ENCODE measurements at places on chromosomes 4 and X.

- DNase-seq = no peak
- H3K4me1 ChIP-seq = no peaks in the 10 kb centered on the region
- no peaks in the 10 kb centered on the region for H3K27me3 ChIP-seq
- H3K4me3 ChIP-seq = no peak overlapping the region
- H3K36me3 ChIP-seq = no peaks in the 10 kb centered on the region
Measured at GRCh38 chr4:84362896-84363655, 136.0 kb downstream of the NKX6-1 start.

DNA sequence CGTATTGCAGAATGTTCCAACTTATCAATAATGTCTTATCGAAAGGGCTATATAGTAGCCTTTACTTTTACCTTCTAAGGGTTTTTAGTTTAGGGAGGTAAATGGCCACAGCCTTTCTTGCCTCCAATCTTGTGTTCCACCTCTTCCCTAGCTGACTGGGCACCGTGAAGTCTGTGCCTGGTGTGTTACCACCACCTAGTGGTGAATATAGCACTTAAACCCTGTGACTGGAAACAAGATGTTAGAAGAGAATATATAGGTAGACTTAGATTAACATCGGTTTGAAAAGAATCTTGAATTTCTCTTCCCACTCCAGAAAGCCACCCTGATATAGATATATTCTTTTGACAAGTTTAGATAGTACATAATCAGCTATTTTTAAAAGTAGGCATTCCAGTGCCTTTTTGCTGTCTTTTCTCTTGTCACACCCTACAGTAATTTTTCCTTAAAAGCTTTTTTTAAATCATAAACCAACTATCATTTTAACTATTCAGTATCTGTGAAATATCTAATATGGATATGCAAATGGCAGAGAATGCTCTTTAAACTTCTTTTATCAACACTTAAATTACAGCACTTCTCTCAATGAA, 27.8 kb upstream of the ADH7 start:
- no peaks in the 10 kb centered on the region for H3K36me3 ChIP-seq
- no peaks in the 10 kb centered on the region for H3K4me1 ChIP-seq
- H3K27me3 ChIP-seq = no peaks in the 10 kb centered on the region
- H3K4me3 ChIP-seq = no peak overlapping the region
- H3K27ac ChIP-seq = no peak overlapping the region

- no peak for DNase-seq
- H3K27ac ChIP-seq = no peak overlapping the region
- H3K27me3 ChIP-seq = no peaks in the 10 kb centered on the region
- no peaks in the 10 kb centered on the region for H3K36me3 ChIP-seq
- no peak overlapping the region for H3K4me3 ChIP-seq
- no peaks in the 10 kb centered on the region for H3K4me1 ChIP-seq
Measured at GRCh38 chr4:180999217-180999616, 1244.0 kb upstream of the TENM3 start.

DNA sequence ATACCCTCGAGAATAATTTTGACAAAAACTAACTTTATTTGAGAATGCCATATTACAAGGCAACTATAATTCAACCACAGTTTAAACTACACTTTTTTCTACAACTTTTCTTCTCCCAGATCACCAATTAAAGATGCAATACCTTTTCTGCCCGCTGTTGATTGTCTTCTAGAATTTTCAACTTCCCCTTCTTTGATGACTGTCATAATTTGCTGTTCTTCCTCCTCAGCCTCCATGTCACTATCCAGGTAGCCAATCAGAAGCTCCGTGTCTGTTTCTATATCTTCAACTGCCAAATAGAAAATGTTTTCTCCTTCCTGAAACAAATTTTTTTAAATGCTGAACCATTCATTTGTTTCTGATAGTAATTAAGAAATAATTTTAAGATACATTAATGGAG, 101.5 kb downstream of the PRDM5 start:
- no peaks in the 10 kb centered on the region for H3K27me3 ChIP-seq
- no peaks in the 10 kb centered on the region for H3K36me3 ChIP-seq
- DNase-seq = no peak
- H3K4me3 ChIP-seq = no peak overlapping the region

DNA sequence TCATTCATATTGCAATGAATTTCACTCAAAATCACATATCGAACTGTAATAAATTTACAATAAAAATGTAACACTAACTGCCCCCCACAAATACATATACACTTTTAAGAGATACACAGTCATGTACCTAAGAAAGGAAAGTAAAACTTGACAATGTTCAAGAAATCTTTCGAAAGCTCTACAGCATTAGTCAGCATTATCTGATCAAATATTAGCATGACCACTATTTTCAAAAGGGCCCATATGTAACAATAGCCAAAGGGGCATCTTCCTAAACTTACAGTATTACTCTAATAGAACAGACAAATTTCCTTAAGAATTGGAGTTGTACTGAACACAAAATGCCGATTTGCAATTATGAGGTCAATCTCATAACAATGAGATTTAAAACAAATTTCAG, 51.8 kb downstream of the STX18 start:
- no peaks in the 10 kb centered on the region for H3K36me3 ChIP-seq
- no peaks in the 10 kb centered on the region for H3K27me3 ChIP-seq
- no peaks in the 10 kb centered on the region for H3K4me1 ChIP-seq

GRCh38 chrX:129771266-129771995, 8.3 kb upstream of the SASH3 start:
- no peaks in the 10 kb centered on the region for H3K36me3 ChIP-seq
- H3K27ac ChIP-seq = peak overlapping the region; percentile 66
- no peaks in the 10 kb centered on the region for H3K27me3 ChIP-seq
- DNase-seq = peak; percentile 76
- no peak overlapping the region for H3K4me3 ChIP-seq
- peaks cover 97% of the 10 kb centered on the region for H3K4me1 ChIP-seq

- no peaks in the 10 kb centered on the region for H3K27me3 ChIP-seq
- H3K36me3 ChIP-seq = peaks cover 58% of the 10 kb centered on the region
- peaks cover 29% of the 10 kb centered on the region for H3K4me1 ChIP-seq
- no peak overlapping the region for H3K4me3 ChIP-seq
- no peak for DNase-seq
- H3K27ac ChIP-seq = no peak overlapping the region
Measured at GRCh38 chrX:119643696-119644095, 37.5 kb upstream of the NKRF start.

- peaks cover 8% of the 10 kb centered on the region for H3K27me3 ChIP-seq
- H3K4me3 ChIP-seq = no peak overlapping the region
- no peak for DNase-seq
- no peaks in the 10 kb centered on the region for H3K36me3 ChIP-seq
- no peak overlapping the region for H3K27ac ChIP-seq
Measured at GRCh38 chrX:11619441-11619840, 46.3 kb downstream of the ARHGAP6 start.

GRCh38 chrX:10032147-10032546, 65.0 kb downstream of the CLDN34 start:
- no peak overlapping the region for H3K4me3 ChIP-seq
- no peaks in the 10 kb centered on the region for H3K36me3 ChIP-seq
- no peaks in the 10 kb centered on the region for H3K27me3 ChIP-seq
- H3K27ac ChIP-seq = no peak overlapping the region

DNA sequence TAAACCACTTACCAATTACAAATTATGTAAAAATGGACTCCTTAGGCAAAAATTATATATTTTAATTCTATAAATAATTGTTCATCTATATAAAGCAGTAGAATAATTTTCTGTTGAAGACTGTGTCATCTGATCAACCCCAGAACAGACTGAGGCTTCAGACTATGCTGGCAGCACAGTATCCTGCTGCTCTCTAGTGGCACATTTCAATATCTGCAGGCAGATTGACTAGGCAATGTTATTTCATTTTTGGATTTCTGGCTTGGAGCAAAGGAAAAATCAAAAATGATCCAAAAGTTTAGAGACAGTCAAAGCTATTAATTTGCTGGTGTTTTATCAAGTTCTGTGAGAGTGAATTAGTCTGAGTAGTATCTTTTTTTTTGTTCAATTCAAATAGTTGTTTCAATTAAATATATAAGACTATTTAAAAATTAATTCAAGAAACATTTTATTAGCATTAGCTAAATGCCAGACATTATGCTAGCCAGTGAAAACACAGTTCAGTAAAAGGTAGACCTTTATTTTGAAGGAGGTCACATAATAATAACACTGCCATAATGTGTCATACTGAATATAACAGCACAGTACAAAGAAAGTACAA, 21.3 kb upstream of the SULT1E1 start:
- H3K27me3 ChIP-seq = no peaks in the 10 kb centered on the region
- H3K36me3 ChIP-seq = no peaks in the 10 kb centered on the region
- DNase-seq = peak; percentile 4
- no peak overlapping the region for H3K27ac ChIP-seq
- H3K4me3 ChIP-seq = no peak overlapping the region
- H3K4me1 ChIP-seq = no peaks in the 10 kb centered on the region

DNA sequence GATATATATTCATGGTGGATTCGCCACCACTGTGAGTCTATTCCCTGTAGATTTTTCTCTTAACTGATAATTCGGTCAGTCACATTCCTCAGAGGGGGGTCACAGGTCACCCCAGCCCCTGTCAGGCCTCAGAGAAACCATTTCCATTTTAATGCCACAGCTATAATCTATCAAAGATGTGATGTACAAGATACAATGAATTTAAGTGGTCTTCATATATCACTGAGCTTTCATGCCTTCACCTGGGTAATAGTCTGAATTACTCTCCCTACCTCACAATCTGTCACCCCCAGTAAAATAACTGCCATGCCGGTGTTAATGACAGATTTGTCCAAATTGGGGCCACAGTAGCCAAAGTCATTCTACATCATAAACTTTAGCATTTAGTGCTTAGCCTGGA, 64.7 kb downstream of the NKX6-1 start:
- H3K36me3 ChIP-seq = no peaks in the 10 kb centered on the region
- H3K4me1 ChIP-seq = no peaks in the 10 kb centered on the region
- H3K27me3 ChIP-seq = peaks cover 4% of the 10 kb centered on the region
- DNase-seq = no peak
- no peak overlapping the region for H3K4me3 ChIP-seq
